ENCODE measurements at places on chromosomes 2 and 18. TPM values are rescaled to one million over a fixed set of nuclear protein-coding genes. Genes with fewer than 3 reads are reported as not detected.

PAIP2B gene
- total RNA-seq, result 69.7 TPM

- DNase-seq, result no peak
These were observed 315.9 kb upstream of the THUMPD2 start for GRCh38 chr2:40095000-40095399.

DNA sequence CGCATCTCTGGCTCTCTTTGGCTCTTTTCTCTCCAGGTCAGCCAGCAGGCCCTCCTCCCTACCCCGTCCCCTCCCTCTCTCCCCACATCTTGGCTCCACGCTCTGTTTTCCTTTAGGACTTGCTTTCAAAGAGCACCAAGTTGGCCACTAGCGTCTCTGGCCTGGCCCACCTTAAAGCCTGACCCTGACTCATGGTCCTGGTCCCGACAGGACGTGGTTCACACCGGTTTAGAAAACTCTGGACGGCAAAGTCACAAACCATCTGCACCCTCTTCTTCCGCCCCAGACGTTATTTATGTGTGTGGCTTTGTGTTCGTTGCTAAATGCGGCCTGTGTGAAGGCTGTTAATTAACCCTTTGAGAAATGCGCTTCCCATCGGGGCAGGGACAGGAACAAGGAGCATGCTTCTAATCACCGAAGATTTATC is 169.0 kb upstream of the HAAO start:
- DNase-seq, result peak; percentile 71

DNA sequence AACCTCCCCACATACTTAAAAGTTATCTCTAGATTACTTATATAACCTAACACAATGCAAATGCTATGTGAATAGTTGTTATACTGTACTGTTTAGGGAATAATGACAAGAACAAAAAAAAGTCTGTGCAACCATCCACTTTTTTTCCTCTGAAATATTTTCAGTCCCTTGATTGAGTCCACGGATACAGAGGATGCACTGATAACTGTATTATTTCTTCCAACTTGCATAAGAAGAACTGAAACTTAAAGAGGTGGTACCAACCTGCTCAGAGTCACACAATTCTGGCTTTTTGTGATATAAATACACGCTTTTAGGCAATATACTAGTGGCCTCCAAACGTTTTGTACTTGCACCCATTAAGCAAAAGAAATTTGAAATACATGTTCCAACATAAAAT is 1.4 kb downstream of the SMC6 start:
- DNase-seq, result no peak

- no peak for DNase-seq
These were observed 289.4 kb upstream of the HNRNPA3 start for GRCh38 chr2:176923205-176923604.

- peak; percentile 48 for DNase-seq
These were observed 539.0 kb upstream of the TNP1 start for GRCh38 chr2:217398860-217399259.

DNA sequence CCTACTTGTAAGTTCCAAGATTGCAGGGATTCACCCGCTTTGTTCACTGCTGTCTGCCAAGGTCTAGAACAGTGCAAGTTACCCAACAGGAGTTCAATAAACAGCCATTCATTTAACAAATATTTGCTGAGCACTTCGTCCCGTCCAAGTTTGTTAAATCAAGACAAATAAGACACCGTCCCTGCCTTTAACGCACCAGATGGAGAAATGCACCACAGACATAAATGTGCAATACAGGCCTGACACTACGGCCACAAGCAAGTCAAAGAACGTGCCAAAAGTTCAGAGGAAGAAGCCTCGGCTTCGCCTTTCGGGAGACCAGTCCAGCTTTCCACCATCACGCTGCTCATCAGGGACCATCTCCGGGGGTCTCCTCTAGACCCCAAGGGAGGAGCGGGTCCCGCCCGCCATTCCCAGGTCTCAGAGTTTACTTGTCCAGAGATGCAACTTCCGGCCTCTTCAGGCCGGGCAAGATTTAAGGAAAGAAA is 429 bp downstream of the C2orf76 start:
- no peak for DNase-seq

GRCh38 chr2:186841940-186842339 is 7.0 kb downstream of the ZSWIM2 start:
- no peak for DNase-seq

LINC00305 gene
- not detected for total RNA-seq

SAG gene
- total RNA-seq, result not detected

- no peak for DNase-seq
These were observed 20.8 kb downstream of the APCDD1 start for GRCh38 chr18:10475276-10475653.

DNA sequence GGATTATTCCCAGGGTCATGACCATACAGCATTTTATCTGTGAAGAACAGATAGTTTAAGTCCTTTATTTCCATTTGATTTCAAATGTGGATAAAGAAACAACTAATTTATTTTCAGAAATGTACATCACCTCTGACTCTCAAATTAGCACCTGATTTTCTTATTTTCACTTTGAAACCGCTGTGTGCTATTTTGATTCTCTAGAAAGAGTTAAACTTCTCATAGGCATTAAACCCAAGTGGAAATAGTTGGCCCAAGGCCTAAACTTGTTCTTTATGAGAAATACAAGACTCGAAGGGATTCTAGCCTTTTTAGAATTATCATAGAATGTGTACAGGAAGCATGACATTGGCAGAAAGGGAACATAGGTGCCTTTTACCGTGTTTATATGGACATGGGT is 41.5 kb upstream of the LTBP1 start:
- no peak for DNase-seq

PLB1 gene
- 1.8 TPM for total RNA-seq

GRCh38 chr18:3491981-3492555 is 42.1 kb downstream of the TGIF1 start:
- DNase-seq, result no peak

- DNase-seq, result no peak
These were observed 8.8 kb downstream of the IMMT start for GRCh38 chr2:86186431-86186830.

DNA sequence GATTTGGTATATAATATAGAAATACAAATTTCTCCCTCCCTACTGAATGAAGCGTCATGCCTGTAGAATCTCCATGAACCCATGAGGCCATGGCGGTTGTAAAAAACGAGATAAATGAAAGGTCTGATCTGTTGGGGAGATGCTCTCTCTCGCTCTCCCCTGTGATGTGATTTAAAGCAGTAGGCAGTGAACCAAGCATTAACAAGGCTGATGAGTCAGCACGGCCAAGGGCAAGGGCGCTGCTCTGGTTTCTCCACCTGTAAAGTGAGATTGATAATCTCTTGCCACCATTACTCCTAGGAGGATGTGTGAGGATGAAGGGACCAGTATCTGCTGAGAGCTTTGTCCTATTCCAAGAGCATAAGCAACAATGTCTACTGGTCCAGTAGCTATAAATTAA is 553.3 kb downstream of the CMPK2 start:
- DNase-seq, result no peak

DNA sequence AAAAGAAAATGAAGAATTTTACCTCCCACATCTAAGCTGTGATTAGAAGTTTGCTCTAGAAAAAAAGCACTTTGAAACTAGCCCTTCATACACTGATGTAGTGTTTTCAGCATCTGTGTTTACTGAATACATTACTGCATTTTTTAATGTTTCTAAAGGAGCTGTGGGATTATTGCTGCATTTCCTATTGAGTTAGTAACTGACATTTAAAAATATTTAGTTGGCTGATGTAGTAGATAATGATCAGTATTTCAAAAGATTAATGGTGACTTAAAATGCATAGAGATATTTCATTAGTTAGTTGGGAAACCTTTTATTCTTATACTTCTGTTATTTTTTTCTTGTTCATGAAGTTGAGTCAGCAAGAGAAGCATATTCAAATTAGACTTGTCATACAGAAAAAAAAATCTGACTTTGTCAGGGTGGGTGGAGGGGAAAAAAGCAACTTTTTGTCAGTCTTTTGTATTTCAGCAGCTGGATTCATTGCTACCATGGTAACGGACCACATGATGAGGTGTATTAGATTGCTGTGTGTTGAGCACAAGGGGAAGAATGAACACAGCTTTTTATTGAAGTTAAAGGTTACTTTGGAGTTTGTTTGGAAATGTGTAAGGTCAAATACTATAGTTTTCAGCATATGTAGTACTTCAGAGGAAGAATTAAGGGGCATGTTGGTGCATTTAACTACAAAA is at the start of gene DTNA:
DTNA (plus strand) TSS at position 549 of the 692 bp plus-strand sequence. CDS start 45,679 bp downstream, outside the sequence.
- no peak for DNase-seq

TMEM247 gene
- not detected for total RNA-seq

- no peak for DNase-seq
These were observed 255.3 kb downstream of the VAPA start for GRCh38 chr18:10169064-10169562.

DNA sequence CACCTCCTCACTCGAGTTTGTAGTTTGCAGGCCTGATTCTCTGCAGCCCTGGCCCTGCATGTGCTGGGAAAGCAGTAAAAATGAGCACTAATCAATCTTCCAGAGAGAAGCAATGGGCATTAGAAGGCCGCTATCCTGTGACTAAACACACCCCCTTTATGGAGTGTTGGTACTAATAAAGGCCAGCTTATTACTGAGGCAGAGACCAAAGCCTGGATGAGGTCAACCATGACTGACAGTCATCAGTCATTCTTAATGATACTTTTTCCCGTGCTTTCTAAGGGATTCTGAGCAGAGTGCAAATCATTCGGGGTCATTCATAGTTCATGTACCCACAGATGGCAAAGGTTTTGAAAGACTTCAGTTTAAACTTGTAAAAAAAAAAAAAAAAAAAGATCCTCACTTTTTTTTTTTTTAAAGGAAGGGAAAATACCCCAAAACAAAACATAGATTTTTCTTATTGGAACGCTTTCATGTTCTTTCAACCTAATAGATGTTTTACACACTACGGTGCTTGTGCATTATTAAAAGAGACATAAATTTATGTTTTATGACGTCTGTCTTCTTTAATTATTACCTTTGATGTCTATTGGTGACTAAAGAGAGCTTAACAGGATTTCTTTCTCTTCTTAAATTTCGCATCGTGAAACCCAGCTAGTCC is 13.2 kb downstream of the TSHZ1 start:
- no peak for DNase-seq

DNA sequence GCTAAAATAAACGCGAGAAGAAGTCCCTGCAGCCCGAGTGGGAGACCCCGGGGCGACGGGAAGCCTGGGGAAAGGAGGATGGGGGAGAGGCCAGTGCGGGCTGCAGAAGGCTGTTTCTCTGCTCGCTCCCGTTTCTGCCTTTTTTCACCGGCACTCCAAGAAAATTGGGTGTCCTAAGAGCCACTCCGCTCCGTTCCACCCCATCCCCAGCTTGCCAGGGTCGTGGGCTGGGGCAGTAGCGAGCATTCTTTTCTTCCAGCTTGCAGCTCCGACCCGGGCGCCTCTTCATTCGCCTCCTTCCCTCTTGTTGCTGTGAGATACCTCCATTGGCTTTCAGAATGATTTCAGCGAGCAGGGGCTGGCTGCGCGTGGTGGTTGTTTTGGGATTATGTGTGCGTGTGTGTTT is 1.1 kb downstream of the HOXD3 start:
- no peak for DNase-seq

GRCh38 chr2:29309090-29310029 is 194.1 kb downstream of the CLIP4 start:
- DNase-seq, result no peak

SLC9A4 gene
- not detected for total RNA-seq

DNA sequence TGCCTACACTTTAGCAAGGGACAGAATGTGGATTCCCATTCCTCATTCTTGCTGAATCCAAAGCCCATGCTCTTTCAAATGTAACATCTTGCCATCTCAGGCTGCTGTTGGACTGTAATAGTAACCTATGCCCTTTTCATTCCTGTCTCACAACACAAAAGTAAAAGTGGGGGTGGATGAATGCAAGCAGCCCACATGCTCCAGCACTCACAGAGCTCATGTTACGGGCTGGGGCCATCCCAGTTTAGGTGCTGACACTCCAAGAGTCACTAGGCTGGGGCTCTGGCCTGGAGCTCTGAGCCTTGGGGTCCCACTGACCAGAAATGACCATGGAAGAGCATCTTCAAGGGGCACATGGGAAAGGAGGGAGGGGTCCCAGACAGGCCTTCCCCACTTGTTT is 47.6 kb downstream of the CCBE1 start:
- DNase-seq, result no peak

DNA sequence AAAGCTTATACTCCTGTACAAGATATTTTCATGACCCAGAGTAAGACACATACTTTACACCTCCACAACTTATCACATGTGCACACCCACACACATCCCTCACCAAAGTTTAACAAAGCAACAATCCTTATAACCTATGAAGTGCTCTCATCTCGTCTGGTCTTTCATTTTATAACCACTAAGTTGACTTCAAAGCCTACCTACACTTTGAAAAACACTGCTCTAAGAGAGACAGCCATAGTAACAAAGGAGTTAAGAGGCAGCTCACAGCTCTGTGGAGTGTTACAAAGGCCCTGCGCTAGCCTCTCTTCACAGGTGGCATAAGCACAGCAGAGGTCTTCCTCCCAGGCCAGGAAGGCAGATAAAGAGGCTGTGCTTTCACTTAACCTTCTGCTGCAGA is 69.7 kb upstream of the TMEM200C start:
- no peak for DNase-seq

GRCh38 chr2:241180495-241180894 is 8.0 kb upstream of the ANO7 start:
- DNase-seq, result peak; percentile 26

CRYGD gene
- total RNA-seq, result not detected

DNA sequence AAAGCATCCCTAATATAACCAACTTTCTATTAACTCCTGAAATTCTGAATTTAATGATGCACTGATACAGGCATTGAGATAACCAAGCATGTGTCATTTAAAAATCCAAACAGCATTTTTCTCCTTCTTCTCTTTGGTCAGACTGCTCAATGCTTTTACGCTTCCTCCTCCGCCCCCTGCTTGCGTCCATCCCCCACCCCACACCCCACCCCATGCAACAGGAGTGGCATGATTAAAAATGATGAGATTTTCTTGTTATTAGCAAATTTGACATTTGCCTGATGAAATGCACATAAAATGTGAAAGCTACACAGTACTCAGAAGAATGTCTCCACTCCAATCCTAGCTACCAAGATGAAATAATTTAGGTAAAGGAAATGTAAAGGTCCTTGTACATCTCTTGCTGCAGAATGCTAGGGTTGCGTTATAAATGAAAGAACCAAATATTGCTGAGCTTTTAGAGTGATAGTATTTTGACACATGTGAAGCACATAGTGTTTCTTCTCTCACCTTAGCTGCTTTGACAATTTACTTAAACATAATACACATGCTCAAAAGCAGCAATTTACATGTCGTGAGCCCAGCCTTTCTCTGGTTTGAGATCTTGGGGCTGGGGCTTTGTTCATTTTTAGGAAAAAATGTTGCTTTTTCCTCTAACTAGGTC is 263.8 kb downstream of the MEIS1 start:
- no peak for DNase-seq

GRCh38 chr2:192194265-192194865 is 368 bp downstream of the TMEFF2 start:
- peak; percentile 44 for DNase-seq

GRCh38 chr2:191567206-191567605 is 110.7 kb upstream of the NABP1 start:
- no peak for DNase-seq

RAB27B gene
- total RNA-seq, result 0.30 TPM

SCLY gene
- 8.6 TPM for total RNA-seq

- DNase-seq, result no peak
These were observed 4.3 kb upstream of the SPATA3 start for GRCh38 chr2:230991598-230991997.

CPO gene
- not detected for total RNA-seq

- no peak for DNase-seq
These were observed 56.6 kb downstream of the UBE2E3 start for GRCh38 chr2:181036848-181037603.
